ENCODE measurements at places on chromosomes 4 and X.

DNA sequence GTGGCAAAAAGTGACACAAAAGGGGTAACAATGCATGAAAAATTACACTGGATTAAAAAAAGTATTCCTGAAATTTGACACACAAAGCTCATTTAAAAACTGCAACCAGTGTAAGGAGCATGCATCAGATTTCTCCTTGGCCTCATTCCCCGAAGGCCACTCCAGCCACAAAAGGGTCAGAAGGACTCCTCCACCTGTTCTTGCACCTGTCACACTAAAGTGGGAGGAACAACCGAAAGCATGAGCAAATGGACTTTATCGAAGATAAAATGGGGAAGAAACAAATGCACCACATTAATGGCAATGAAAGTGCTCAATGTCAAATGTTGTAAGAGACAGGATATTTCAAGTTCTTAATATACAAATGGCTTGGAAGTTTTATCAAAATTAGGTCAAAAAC, 88.2 kb downstream of the ADGRA3 start:
- no peak for DNase-seq

- no peak for DNase-seq
Observed at GRCh38 chrX:72644946-72645345, 69.2 kb downstream of the PHKA1 start.

- DNase-seq, result peak; percentile 85
Observed at GRCh38 chrX:154526901-154527675, 11.1 kb upstream of the FAM3A start.

DNA sequence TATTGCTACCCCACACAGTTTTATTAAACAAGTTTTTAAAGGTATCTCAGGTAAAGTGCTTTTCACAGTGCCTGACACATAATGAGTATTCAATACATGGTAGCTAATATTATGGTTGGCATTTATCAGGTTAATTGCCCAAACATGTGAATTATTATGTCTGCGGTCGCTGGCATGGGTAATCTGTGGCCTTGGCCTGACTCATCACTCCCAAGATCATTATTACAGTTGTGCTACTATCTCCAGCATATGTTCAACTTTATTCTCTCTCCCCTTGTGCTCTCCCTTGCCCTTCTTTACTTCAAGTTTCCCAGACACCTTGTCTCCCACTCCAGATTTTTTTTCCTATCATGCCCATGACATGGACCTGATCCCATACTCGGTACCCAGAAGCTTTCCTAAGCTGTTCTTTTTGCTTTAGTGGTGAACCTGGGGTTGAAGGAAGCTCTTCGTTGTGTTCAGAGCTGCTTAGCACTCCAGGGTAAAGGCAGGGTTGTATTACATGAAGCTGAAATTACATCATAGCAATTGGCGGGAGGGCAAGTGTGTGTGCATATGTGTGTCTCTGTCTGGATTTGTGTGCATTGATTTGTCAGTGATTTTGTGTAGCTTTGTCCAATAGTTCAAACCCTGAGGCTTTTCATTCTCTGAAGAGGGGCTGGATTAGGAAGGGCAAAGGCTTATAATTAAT, 176.5 kb upstream of the NRK start:
- DNase-seq, result no peak

DNA sequence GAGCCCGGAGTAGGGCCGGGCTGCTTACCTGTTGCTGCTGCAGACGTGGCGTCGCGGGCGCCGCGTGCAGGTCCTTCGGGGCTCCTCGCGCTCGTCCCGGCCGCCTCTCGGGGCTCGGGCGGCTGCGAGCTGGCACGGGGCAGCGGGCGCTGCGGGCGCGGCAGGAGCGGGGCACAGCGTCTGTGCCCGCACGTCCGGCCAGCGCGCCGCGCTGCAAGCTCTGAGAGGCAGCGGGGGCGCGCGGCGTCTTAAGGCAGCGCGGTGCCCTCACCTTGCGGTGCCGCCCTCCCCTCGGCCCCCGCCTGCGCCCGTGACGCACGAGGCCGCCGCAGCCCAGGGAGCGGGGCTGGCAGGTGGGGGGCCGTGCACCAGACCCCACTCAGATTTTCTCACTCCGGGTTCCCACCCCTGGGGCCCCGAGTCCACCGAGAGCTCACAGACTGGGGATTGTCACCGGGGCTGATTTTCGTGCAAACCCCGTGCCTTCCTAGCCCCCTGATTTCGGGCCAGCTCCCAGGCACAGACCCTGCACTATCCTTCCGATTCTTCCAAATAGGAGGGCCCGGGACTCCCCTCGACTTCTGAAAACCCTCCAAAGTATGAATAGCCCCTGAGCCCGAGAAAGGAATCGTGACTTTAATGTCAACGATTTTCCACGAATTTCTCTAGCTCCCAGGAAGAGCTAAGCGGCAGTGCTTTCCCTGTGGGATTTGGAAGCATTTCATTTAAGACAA, at the start of gene GPR101:
TSS of gene GPR101 (minus strand) at position 222 of the 734 bp plus-strand sequence. CDS start 2,321 bp downstream, outside the sequence.
- DNase-seq, result no peak

DNA sequence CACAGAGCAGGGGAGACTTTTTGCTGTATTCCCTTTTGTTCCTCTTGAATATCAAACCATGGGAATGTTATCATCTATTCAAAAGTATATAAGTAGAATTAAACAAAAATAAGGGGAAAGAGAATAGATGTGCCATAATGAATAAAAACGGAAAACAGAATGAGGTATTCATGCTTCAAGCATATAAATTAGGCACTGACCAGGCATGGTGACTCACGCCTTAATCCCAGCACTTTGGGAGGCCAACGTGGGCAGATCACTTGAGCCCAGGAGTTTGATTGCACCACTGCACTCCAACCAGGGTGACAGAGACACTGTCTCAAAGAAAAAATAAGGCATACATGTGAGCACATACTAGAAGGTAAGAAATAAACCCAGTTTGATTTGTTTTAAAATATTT, 16.3 kb upstream of the NEUROG2 start:
- DNase-seq, result peak; percentile 71

DNA sequence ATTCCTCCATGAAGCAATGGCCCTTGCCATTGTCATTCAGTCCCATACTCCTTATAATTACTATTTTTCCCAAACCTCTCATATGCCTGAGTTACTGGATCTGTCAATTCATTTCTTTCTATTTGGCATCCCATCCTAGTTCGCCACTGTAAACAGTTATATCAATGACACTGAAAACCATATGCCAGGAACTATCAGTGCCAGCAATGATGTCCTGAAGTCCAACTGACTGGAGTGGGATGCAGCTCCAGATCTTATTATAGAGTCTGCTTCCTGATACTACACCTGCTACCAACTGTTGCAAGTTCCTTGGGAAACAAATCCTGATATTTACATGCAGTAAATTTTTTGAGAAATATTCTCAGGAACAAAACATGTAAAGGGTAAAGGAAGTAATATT, 27.0 kb upstream of the BANK1 start:
- no peak for DNase-seq

- DNase-seq, result peak; percentile 65
Observed at GRCh38 chr4:95548738-95549245, at the start of gene UNC5C. Gene UNC5C (minus strand): TSS chr4:95548973.

DNA sequence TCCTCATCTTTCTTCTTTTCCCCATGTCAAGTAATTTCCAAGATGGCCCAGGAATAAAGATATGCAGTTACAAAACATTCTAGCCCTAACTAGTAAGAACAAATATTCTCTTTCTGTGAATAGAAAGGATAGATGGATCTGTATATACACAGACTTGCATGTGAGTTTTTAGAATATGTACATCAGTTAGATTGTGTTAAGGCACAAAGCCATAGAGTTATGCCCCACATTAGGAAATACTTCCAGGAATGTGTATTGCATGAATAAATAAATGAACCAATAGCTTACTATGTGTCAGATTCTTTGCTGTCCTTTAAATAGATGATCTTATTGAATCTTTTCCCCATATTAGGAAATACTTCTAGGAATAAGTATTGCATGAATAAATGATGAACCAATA, 46.0 kb upstream of the TMPRSS11E start:
- no peak for DNase-seq

GRCh38 chr4:37455301-37456131, 211.0 kb downstream of the NWD2 start:
- DNase-seq, result no peak

DNA sequence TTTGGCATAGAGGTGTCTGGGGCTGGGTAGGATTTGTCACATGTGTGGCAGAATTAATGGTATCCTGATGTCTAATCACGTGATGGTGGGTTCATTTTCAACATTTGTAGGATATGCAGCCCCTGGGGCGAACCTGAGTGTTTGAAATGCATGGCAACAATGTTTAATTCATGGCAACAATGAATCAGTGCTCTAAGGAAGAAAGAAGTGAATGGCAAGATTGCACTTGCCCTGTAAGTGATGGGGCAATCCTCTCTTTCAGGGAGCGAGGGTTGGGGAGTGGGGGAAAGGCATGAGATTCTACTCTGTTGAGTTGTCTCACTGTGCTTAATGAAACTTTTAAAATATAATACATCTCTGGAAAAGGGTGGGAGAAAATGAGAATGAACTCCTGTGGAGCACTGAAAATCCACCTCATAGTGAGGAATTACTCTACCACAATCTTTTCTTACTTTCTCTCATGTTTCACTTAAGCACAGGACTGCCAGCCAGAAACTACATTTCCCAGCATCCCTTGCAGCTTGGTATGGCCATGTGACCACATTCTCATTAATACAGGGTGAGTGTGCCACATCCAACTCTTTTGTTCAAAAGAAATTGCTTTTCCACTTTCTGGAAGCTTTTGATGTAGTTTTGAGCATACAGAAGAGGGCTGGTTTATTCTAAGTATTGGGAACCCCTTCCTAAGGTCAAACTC, 64.0 kb upstream of the PGM2 start:
- peak; percentile 41 for DNase-seq

- peak; percentile 81 for DNase-seq
Observed at GRCh38 chrX:118974088-118974907, at the start of gene LONRF3. Gene LONRF3 (plus strand): TSS chrX:118974618. CDS start chrX:118974781, 163 bp downstream.

- peak; percentile 57 for DNase-seq
Observed at GRCh38 chr4:187826725-187827124, 168.8 kb upstream of the ZFP42 start.

GRCh38 chr4:189802884-189803283, 137.8 kb upstream of the FRG1 start:
- no peak for DNase-seq

DNA sequence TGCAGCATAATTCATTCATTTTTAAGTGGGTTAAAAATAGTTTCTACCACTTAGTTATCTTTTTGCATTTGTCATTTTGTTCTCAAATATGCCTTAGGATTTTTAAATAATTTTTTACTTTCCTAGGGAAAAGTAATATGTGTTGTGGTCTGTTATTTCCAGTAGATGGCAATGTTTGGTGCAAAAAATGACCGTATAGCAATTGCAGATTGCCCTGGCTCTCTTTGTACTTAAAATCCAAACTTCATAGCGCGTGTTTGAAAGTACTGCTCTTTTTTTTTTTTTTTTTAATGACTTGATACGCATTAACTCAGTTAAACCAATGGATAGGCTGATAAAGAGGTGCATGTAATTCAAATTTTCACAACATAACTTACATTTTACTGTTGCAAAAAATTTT, 74.4 kb upstream of the RBMX start:
- DNase-seq, result peak; percentile 44

GRCh38 chr4:26812049-26812714, 48.5 kb upstream of the STIM2 start:
- DNase-seq, result peak; percentile 40

DNA sequence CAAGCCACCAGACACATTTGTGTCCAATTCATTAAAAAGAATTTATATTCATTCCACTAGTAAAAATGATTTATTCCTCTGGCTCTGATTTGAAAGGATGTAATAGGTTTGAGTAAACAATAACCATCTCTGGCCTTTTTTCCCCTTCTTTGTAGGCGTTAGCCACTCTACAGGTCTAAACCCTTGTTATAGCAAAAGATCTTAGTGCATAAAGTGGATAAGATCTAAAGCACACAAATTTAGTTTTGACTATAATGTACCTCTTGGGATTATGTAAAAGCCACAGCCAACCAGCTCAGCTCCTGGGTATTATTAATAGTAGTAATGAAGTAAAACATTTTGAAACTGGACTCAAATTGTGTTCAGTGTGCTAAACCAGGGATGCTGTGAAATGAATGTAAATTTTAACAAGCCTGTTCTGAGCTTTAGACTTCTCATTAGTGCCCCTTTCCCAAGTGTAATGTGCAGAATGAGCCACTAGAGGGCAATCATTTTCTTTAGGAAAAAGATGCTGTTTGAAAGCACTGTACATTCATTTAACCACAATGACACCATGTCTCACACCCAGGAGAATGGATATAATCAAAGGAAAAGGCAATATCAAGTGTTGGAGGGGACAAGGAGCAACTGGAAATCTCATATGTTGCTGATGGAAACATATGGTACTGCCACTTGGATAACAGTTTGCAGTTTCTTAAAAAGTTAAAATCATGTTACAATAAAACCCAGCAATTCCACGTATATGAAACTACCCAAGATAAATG, 69.7 kb downstream of the KLHL8 start:
- DNase-seq, result peak; percentile 67

- peak; percentile 95 for DNase-seq
Observed at GRCh38 chr4:7647600-7648543, 213.1 kb upstream of the PSAPL1 start.

DNA sequence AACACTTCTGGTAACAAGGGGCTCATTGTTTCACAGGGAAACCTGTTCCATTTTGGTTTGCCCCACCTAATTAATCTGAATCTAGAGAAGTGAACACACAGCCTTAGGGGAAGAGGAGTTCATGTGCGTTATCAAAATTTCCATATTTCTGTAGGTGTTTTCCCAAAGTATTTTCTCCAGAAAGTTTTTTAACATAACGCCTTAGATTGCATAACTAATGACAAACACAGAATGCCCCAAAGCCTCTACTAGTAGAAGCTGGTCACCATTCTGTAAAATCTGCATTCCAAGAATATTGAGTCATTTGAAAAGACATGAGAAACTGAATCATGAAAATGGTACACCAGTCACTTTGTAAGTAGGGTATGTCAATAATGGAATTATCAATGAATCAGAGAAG, 41.1 kb downstream of the IL13RA2 start:
- peak; percentile 73 for DNase-seq

DNA sequence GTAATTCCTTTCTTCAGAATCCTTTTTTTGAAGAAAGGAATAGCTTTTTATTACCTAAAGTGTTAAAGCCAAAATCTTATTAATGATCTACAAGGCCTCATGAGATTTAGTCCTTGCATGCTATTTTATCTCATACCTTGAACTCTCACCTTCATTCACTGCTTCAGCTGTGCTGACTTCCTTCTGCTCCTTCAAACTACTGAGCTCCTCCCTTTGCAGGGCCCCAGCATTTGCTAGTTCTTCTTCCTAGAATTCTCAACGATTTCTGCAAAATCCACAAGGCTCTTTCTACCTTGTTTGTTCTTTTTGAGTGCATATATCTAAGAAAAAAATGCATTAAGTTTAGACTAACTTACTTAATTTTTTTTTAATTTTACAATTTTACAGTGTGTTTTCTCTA, 619.5 kb downstream of the EPHA5 start:
- DNase-seq, result no peak

All from M059J (cell line).